ENCODE measurements at places on chromosomes 7 and 10.
A peak's percentile ranks its signal among the peaks of the same experiment; 100 is the strongest.

DNA sequence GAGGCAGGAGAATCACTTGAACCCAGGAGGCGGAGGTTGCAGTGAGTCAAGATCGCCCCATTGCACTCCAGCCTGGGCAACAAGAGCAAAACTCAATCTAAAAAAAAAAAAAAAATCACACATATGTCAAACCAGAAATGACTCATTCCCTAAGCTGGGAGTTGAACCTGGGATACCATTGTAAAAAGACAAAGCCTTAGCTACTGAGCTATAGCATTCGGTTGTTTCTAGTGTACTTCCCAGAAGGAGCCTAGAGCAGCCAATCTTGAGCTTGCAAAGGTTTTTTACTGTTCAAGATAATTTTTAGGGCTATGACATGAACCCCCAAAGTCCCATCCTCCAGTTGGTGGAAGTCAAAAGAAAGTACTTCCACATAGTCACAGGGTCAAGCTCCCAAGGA is 87.9 kb downstream of the ZNF467 start:
- no peak for DNase-seq

GRCh38 chr7:137603043-137603442 is 243.7 kb downstream of the DGKI start:
- DNase-seq: no peak

- peak; percentile 15 for DNase-seq
These were observed 143.4 kb upstream of the GLI3 start for GRCh38 chr7:42380401-42380800.

DNA sequence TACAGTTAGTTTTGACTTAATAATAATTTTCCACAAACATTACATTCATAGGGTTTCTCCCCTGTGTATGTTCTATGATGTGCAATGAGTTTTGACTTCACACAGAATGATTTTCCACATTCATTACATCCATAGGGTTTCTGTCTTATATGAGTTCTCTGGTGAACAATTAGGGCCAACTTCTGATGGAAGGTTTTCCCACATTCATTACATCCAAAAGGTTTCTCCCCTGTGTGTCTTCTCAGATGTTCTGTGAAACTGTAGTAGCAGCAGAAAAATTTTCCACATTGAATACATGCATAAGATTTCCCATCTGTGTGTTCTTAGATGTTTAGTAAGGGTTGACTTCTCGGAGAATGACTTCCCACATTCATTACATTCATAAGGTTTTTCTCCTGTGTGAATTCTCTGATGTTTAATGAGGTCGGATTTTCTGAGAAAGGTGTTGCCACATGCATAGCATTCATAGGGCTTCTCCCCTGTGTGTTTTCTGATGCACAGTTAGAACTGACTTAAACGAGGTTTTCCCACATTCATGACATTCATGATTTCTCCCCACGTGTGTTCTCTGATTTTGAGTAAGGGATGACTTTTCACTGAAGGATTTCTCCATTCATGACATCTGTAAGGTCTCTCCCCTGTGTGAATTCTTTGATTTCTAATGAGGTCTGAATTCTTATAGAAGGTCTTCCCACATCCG is 118.5 kb downstream of the ZNF33B start:
- DNase-seq: no peak

GRCh38 chr7:103593691-103594090 is 147.7 kb upstream of the SLC26A5 start:
- DNase-seq: no peak

Measured in eye (tissue), 1 donor.